ENCODE measurements at places on chromosomes 1 and 21.

- no peak for DNase-seq
These were observed 55.3 kb downstream of the CACHD1 start for GRCh38 chr1:64525116-64525686.

DNA sequence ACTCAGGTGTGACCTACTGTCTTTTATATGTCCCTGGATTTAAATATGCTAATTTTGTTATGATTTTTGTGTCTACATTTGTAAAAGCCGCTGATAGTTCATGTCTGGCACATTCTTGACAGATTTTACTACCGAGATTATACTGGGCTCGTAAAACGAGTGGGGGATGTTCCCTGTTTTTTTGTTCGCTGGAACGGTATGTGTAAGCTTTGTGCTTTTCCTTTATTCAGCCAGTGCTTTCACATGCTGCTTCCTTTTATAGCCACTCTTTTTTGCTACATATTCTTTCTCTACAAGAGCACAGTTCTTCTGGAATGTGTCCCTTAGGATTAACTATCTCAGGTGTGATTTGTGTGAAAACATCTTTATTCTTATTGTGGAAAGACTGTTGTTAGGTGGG lies 46.6 kb downstream of the ADARB1 start:
- DNase-seq, result no peak

GRCh38 chr21:34836933-34837505 lies 168.2 kb downstream of the CLIC6 start:
- DNase-seq, result no peak

DNA sequence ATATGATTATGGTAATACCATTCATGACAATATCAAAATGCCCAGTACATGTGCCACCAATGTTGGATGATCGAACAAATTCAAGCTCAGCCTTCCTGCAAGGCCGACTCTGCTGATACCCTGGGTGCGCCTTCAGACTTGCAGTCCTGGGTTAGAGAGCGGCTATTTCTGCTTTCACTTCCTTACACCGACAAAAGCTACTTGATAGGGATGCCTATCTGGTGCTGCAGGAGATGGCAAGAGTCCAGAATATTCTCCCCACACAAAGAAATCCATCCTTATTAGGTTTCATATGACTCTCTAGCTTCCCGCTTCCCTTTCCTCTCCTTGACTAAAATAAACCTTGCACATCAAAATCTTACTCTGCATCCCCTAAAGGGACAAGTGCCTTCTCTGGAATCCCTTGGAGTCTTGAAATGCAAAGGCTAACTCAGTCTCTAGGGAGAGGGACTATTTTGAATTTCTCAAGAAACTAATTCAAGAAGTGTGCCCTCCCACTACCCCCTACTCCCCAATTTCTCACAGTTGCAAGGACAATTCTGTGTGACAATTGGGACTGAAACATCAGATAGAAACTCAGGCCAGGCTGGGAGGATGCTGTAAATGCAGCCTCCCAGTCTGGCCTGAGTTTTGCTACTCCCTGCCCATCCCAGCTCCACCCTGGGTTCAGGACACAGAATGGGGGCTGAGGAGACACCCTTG lies 103.1 kb upstream of the USP24 start:
- no peak for DNase-seq

DNA sequence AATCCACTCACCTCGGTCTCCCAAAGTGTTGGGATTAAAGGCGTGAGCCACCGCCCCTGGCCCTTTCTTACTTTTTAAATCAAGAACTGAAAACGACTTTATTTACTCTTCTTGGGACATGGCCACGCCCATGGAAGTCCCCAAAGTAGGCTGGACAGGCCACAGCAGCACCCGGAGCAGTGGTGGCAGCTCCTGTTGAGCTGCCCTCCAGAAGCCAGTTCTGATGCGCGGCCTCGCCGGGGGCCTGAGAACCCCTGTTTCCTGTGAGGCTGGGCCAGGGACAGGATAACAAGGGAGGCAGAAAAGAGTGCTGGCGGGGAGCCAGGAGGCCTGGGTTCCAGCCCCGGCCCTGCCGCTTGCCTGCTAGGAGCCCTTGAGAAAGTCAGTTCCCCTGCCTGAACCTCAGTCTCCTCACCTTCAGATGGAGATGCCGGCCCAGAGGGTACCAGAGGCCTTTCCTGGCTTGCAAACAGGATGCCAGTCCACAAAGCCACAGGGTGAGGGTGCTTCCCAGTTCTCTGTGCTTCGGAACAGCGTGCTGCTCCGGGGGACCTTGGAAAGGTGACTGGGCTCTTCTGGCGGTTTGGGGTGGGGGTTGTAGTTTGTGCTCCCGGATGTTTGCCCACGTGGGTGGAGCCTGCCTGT lies 59.4 kb downstream of the RUNX3 start:
- DNase-seq, result no peak

DNA sequence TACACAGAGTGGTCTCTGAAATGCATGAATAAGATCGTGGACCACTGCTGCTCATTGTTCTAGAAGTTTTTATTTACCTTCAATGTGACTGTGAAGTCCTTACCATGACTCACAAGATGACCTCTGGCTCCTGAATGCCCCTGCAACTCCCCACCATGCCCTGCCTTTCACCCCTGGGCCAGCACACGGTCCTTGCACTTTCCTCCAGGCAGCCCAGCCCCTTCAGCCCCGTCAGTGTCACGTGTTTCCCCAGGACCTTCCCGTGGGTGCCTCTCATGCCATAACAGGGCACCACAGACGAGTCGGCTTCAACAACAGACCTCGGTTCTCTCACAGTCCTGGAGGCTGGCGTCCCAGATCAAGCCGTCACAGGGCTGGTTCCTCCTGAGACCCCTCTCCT lies 62.1 kb downstream of the B3GALT5 start:
- DNase-seq, result no peak

GRCh38 chr1:228038387-228039005 lies 31.7 kb downstream of the WNT3A start:
- no peak for DNase-seq

DNA sequence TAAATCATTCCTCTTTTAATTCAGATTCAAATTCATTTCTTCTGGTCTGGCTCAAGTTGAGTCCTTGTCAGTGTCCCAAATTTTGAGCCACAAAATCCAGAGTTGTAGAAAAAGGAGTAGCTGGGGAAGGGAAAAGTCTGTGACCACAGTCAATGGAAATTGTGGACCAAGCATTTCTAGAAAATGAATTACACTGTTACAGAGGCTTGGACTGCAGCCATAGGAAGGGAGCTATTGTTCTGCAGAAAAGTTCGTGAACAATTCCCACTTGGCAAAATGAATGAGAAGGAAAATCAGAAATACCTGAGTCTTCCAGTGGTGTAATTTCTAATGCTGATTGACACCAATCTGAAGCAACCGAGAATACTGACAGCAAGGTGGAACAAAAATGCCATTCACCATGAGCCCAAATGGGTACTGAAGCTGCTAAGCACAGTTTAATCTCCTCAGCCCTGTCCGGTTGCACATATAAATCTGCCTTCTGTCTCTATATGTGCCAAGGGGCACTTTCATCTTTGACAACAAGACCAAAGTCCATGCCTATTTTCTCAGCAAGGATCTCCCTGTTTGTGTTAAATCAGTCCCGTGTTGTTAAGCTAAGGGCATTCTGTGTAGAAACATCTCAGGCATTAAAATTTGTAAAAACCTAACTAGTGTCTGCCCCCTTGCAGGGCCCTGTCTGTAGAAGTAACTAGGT lies 51.3 kb downstream of the TEX35 start:
- DNase-seq, result no peak

DNA sequence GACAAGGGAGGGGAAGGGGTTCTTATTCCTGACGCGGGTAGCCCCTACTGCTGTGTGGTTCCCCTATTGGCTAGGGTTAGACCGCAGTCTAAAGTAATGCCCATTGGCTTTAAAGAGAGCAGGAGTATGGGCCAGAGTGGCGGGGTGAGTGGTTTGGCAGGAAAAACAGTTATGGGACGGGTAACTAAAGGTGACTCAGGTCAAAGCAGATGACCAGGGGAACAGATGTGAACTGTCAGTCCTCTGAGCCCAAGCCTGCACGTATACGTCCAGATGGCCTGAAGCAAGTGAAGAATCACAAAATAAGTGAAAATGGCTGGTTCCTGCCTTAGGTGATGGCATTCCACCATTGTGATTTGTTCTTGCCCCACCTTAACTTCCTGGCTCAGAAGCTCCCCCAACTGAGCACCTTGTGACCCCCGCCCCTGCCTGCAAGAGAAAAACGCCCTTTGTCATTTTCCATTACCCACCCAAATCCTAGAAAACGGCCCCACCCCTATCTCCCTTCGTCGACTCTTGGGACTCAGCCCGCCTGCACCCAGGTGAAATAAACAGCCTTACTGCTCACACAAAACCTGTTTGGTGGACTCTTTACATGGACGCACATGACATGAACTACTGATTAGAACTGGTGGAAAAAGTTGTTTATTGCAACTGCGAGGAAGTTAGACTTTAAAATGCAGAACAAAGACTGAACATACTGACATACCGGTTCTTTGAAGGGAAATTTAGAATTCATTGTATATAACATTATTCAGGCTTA lies 758 bp upstream of the ATAD3B start:
- DNase-seq, result no peak

DNA sequence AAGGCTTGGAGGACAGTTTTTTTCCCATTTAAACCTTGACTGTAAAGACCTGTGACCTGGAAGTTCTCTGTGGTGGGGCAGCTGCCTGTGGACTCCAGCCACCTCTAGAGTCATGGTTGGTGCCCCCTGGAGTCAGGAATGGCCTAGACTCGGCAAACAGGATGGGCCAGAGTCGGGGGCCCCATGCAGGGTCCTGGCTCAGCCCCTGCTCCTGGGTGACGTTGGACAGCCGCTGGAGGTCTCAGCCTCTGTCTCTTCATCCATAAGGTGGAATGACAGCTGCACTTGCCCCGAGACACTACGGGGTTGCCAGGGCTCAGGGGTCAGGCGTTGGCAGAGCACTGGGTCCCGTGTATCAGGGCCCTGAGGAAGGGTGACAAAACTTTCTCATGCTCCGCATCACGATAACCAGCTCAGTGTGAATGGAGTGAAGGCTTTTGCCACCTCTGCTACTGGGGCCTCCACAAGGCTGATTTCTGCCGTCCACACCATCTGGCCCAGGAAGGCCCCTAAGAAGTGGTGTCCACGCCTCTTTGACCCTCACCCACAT lies 58.5 kb upstream of the TTC34 start:
- DNase-seq, result no peak

- DNase-seq, result no peak
These were observed 405.6 kb downstream of the PLPP3 start for GRCh38 chr1:56173736-56174135.

GRCh38 chr1:169699707-169700106 lies 11.7 kb downstream of the SELL start:
- DNase-seq, result no peak

DNA sequence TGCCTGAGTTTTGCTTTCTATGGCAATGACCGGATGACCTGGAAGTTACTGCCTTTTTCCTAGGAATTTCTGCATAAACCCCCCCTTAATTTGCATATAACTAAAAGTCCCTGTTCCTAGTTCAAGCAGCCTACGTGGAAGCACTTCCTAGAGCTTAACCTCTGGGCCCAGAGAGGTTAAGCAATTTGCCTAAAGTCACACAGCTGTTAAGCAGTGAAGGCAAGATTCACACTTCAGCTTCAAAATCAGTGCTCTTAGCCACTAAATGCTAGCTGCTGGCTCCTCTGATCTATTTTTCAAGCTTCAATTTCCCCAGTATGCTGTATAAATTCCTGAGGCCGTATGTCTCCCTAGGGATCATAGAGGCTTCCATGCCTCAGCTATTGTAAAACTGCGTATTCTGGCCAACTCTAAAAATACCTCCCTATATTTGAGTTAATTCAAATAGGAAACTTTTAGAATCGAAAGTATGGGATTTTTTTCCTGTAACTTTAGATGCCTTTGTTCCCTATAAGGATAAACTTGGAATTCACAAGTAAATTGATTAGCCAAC lies 53.1 kb upstream of the CD5L start:
- no peak for DNase-seq

DNA sequence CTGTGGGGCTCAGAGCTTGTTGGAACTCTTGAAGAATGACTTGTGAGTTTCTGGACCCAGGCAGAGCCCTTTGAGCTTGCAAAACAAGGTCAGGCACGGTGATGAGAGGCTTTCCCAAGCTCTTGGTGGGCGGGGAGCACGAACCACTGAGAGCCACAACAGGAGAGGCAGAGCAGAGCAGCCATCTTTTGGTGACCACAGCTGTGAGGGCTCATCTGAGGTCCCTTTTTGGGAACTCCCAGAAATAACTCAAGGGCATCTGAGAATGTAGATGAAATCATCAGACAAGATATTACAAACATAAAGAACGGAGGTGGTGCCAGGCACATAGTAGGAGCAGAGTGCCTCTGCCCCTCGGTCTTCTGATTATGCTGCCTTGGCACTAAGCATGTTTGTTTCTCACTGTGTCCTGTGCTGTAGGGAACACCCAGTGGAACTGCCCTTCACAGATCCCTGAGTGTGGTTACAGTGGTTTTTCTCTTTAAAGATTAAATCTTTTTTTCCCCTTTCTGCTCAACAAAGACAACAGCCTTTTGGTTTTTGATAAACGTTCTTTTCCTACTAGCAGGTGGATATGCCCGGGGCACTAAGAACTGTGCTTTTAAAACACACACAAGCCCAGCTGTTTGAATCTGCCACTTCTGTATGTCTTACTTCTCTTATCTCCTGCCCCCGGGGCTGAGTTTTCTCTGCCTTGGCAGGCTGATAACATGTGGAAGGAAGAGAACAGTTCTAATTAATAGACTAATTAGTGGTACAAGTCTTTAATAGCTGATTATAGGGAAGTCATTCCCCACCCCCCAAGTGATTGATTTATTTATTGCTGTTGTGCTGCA lies 37.7 kb downstream of the CD34 start:
- DNase-seq, result no peak

- no peak for DNase-seq
These were observed 19.7 kb upstream of the ADGRB2 start for GRCh38 chr1:31783846-31784245.

DNA sequence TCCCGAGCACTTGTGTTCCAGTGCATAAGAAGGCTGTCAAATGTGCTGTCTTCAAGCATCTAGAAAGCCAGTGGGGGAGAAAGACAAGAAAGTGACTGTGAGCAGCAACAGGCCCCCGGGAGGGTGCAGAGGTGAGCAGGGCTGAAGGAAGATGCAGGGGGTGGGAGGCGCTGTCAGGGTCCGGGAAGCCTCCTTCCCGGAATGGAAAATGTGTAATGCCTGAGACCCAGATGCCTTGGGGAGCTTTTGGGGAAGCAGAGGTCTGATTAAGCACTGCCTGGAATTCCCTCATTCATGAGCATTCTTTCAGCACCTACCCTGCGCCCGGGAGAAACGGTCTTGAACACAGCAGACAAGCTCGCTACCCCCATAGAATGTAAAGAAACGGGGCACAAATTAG lies 1.3 kb downstream of the NPHP4 start:
- no peak for DNase-seq

GRCh38 chr1:181213056-181213455 lies 124.6 kb downstream of the IER5 start:
- no peak for DNase-seq

DNA sequence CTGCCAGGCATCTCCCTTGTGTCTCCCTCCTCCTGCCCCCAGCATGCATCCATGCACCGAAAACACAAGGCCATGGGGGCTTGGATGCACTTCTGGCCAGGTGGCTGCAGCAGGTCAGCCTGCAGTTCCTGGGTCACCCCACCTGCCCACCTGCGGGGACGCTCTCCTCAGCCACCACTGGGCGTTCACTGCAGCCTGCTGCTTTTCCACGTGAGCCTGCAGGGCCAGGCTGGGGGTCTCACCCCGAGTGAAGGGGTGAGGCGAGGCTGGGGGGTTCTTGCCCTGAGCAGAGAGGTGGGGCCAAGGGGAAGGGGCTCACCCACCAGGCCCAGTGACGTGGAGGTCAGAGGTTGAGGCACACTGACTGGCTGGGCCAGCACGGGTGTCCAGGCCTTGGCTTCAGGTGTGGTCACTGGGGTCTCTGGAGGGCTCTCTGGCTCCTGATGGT lies 64.6 kb downstream of the WNT9A start:
- DNase-seq, result no peak

All from NCI-H748 treated with DMSO at 0.1 percent for 48 hours (cell line).